ENCODE measurements at places on chromosomes 5 and 9.

- no peak for DNase-seq
Measured at GRCh38 chr5:94031631-94032030, 290.2 kb upstream of the POU5F2 start.

- DNase-seq: no peak
Measured at GRCh38 chr5:59956130-59956783, 62.7 kb upstream of the PDE4D start.

DNA sequence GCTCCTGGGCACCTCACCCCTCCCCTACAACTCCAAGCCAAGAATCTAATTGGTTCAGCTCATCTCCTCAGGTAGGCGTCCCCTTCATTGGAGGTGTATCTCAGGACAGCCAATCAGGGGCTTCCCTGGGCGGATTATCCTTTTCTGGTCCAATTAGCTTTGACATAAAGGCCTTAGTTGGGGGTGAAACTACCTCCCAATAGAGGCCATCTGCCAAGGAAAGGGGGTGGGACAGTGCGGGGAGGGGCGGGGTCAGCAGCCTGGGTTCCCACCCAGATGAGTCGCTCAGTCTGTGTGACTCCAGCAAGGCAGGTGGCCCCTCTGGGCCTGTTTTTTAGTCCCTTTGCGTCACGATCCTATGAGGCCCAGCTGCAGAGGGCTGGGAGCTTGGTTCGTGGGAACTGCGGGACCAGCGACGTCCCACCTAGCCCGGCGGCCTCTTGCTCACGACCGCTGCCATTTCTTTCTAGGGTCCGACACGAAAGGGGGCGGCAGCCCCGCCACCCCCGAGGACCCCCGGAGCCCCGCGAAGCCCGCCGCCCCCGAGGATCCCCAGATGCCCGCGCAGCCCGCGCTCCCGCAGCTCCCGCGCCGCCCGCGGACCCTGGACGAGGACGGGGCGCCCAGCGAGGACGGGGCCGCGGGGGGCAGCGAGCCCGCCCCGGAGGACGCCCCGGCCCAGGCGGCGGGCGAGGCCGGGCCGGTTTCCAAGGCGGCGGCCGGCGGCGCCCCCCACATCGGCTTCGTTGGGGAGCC, 8.9 kb downstream of the PRRT1B start:
- DNase-seq: no peak

- no peak for DNase-seq
Measured at GRCh38 chr5:103941596-103941995, 379.0 kb upstream of the NUDT12 start.

GRCh38 chr9:89481538-89481915, 16.4 kb downstream of the SEMA4D start:
- DNase-seq: no peak

GRCh38 chr5:36722900-36723299, 116.5 kb downstream of the SLC1A3 start:
- DNase-seq: no peak

GRCh38 chr5:2738156-2738699, 13.2 kb downstream of the IRX2 start:
- DNase-seq: no peak

DNA sequence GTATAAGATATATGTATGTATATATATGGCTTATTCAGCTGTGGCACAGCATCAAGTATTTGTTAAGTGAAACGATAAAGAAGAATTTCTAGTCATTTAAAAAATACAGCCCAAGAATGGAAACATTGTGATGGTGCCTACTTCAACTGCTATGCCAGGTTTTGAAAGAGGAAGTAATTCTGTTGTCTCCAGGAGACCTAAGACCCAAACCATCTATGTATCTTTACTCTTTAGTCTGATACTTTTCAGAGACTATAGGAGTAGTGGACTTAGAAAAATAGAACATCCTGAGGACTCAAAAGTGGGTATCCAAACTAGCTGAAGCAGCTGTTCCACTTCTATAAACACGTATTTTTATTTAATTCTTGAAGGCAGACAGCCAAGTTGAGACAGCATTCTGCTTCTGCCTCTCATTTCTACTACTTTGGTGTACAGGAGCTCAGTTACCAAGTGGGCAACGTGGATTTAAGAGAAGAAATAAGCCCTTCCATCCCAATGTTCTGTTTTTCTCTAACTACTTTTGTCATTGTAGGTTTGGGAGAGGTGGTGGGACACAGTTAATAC, 110.7 kb downstream of the RPS23 start:
- DNase-seq: no peak

DNA sequence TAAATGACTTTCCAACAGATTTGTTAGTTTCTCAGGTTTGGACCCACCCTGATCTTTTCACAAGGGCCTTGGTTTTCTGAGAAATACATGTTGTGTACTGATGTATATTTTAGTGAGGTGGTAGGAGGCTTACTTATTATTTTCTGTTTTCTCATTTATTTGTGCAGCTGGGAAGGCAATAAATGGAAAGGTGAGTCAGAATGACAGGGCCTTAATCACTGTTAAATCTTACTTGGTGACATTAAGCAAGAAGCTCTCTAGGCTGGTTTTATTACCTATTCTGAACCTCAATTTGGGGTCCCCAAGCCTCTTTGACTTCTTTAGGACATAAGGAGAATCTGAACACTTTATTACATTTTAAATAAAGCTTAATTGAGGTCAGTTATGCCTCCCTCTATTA, 214.0 kb upstream of the DAB2 start:
- no peak for DNase-seq

GRCh38 chr9:121365564-121365963, 4.5 kb downstream of the STOM start:
- no peak for DNase-seq

- DNase-seq: no peak
Measured at GRCh38 chr5:180471866-180472265, 22.3 kb upstream of the CNOT6 start.

DNA sequence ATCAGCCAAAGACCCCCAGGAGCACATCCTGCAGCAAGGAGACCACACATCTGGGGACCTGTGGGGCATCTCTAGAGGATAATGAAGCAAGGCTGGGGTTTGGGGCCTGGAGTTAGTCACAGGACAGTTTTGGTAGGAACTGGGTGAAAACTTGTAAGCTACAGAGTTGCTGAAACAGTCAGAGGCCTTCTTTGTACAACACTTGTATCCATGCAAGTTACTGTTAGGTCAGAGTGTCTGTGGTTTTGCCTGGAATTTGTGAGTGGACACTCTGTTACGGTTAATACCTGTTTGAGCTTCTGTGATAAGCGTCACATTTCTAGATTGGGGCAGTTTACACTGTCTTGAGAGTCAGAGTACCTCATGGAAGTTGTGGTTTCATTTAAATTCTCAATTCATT, 22.6 kb upstream of the ASPN start:
- DNase-seq: no peak

DNA sequence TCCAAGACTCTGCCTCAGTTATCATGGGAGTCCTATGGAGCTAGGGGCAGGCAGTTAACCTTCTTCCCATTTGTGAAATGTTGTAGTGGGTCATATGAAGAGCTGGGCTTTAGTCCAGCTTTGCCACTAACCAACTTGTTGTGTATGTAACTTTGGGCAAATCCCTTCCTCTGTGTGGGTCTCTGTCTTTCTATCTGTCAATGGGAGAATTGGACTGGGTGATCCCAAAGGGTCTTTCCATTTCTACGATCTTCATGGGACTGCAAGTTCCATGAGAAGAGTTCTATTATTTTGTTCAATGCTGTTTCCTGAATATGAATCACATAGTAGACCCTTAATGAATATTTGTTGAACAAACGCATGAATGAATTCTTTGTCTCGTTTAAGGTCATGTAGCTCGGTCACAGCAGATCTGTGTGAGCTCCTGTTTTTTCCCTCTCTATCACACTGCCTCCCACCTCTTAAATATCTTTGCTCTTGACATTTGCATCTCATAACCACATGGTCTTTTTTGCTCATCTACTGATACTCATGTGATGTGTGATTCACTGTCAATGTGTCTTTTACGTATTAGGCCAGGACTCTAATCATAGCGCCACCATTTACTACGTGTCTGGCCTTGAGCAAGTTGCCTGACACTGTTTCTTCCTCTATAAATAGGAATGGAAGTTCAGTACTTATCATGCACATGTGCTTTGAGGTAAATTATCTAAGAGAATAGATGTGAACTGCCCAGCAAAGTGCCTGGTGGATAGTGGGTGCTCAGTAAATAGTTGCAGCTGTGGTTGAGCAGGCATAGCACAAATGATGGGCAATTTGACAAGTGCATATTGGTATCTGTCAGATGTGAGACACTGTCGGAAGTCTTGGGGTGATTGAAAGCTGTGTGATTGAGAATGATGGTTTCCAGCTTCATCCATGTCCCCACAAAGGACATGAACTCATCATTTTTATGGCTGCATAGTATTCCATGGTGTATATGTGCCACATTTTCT, 37.4 kb downstream of the PTTG1 start:
- no peak for DNase-seq

GRCh38 chr5:35091704-35092103, 44.0 kb upstream of the AGXT2 start:
- DNase-seq: no peak

DNA sequence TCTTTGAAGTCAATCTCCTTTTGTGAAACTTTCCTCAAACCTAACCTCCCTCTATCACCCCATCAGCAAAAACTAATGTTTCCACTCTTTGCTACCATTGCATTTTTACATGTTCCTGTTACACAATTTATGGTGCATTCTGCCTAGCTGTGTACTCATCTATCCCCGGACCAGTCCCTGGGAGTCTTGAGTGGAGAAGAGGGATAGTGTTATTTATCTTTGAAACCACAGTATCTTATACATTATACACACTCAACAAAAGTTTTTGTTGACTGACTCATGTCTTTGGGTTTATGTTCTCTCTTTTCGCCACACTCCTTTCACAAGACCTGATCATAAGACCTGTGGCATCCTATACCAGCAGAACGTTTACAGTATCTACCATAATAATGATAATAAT, 26.4 kb downstream of the TNFAIP8 start:
- DNase-seq: no peak

- DNase-seq: no peak
Measured at GRCh38 chr5:16245249-16245648, 65.7 kb upstream of the MARCHF11 start.

DNA sequence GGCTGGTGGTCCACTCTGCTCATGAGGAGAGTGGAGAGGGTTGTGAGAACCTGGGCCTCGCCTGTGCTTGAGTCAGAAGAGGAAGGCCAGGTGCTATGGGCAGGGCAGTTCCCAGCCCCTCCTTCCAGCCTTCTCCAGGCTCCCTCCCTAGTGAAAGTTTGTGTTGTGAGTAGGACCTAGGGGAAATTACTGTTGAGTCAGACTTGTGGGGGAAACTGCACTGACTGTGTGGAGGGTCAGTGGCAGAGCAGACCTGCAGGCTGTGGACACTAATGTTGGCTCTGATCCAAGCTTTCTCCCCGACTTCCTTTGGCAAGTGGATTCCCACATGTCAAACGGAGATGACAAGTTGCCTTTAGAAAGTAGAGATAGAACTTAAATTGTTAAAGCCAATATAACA, 102.6 kb downstream of the ARHGAP26 start:
- no peak for DNase-seq

DNA sequence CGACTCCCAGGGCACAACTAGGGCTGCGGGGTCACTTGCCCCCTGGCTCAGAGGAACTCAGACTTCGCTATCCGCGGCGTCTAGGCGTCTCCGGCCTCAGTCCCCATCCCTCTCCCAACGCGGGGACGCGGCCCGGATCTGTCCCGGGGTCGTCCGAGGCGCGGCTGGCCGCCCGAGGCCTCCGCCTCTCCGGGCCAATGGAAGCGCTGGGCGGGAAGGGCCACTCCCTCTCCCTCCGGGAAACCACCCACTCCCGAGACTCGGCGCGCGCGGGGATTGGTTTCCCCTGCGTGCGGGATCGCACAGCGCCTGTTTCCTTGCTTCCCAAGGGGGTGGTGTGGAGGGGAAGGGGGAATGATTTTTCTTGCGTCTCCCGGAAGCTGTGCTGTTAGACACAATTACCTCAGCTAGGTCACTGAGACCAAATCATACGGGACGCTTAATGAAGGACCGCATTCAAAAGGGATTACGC, 38.3 kb downstream of the NR2F1 start:
- DNase-seq: peak; percentile 84

GRCh38 chr9:35717132-35717870, 14.7 kb downstream of the TLN1 start:
- DNase-seq: no peak

- DNase-seq: no peak
Measured at GRCh38 chr9:111411266-111411665, 72.9 kb downstream of the ECPAS start.

- no peak for DNase-seq
Measured at GRCh38 chr9:117839862-117840261, 135.7 kb downstream of the TLR4 start.

- DNase-seq: no peak
Measured at GRCh38 chr5:40333459-40334241, 346.1 kb upstream of the PTGER4 start.

GRCh38 chr9:86303316-86303975, 21.1 kb upstream of the ISCA1 start:
- DNase-seq: no peak

GRCh38 chr9:114452219-114453165, 52.8 kb downstream of the WHRN start:
- DNase-seq: peak; percentile 86

DNA sequence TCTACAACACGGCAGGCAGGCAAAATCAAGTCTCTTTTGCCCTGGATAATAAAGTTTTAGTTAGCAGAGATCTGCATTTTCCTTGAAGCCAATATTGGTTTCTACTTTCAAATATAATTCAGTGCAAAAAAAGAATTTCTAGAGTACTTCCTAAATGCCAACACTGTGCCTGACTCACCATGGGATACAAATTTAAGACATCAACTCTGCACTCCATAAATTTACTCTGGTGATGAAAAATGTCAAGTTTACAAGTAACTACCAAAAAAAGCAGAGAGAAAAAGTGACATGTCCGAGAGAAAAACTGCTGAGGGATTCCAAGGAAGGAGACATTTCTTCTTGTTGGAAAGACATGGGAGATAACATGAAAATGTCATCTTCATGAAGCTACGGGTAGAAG, 119.7 kb downstream of the RAPGEF6 start:
- no peak for DNase-seq

DNA sequence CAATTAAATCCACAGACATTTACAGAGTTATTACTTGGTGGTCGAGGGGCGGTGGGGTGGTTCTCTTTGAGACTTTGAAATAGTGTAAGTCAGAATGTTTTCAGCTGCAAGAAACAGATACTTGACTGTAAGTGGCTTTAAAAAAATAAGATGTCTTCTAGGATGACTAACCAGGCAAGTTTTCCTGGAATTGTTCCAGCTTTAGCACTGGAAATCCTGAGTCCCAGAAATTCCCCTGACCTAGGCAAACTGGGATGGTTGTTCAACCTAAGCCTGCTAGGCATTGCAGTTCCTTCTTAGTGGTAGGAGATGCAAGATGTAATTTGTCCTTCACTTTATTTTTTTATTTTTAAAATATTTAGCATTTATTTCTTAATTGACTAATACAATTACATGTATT, 169.5 kb upstream of the POC5 start:
- no peak for DNase-seq

DNA sequence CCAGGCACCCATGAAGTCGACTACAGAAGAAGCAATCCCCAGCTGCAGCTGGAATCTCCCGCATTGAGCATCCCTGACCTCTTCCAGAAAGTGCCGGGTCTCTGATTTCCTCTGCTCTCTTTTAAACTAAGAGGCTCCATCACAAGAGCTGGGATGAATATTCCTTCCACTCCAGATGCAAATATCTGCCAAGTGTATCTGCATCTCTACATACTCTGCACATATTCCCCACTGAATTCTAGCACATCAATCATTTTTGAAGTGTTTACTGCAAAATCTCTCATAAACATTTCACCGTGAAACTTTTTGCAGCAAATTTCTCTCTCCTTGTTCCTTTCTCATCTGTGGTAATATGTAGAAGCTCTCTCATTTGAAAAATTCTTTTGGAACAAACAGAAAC, 161.5 kb downstream of the GABRB2 start:
- DNase-seq: no peak

Measured in NCI-H1092 treated with DMSO at 0.1 percent for 48 hours (cell line).